ENCODE measurements at places on chromosomes 6 and 20. TPM values are rescaled to one million over a fixed set of nuclear protein-coding genes. Genes with fewer than 3 reads are reported as not detected.

The DEF6 gene
- total RNA-seq, result 219 TPM

The RPN2 gene
- 154 TPM for total RNA-seq

The TRDN gene
- not detected for total RNA-seq

The ADAM33 gene
- total RNA-seq, result not detected

The PKIB gene
- total RNA-seq, result 1.2 TPM

The TRIM31 gene
- not detected for total RNA-seq

Measured in activated CD4-positive, alpha-beta T cell treated with anti-CD3 and anti-CD28 coated beads, Interleukin-2, amount 10 ng/mL, durations not matched to agents 7 days and 5 days (primary cell).